ENCODE measurements at places on chromosomes 2 and 18.

DNA sequence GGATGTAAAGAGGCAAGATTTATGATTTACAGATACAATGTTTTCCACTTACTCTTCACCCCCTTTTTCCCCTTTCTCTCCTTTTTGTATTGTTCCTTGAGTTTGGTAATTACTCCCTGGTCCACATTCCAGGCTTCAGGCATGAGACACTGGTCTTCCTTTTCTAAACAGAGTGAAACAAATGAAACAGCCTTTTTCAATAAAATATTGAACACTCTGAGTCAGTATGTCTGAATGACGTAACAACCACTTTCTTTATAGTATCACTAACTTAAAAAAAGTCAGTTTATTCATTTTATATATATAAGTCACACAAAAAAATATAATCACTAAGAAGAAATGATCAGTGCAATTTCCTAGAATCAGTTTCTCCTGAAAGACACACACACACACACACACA, 79.7 kb downstream of the STRN start:
- no peak for DNase-seq

DNA sequence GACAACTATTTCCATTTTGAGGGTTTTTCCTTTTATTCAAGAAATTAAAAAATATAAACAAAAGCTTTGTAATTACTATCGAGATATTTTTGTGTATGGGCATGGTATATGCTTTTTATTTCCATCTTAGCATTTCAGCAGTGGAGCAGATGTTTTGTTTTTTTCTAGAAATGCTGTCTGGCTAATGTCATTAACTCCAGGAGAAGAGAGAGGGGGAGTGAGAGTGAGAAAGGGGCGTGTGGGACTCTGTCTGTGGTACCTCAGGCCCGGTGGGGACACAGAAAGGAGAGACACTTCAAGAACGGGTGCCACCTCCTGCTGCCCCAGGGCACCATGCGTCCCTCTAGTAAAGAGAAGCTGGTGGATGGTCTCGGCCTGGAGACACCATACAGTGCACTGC, 34.7 kb downstream of the MYT1L start:
- DNase-seq, result no peak

DNA sequence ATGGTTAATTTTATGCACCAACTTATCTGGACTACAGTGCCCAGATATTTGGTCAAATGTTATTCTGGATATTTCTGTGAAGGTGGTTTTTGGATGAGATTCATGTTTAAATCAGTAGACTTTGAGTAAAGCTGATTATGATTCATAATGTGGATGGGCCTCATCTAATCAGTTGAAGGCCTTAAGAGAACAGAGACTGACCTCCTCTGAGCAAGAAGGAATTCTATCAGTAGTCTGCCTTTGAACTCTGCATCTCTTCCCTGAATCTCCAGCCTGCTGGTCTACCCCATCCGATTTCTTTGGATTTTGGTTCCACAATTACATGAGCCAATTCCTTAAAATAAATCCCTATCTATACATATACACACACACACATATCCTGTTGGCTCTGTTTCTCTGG, 82.8 kb upstream of the MAP4K3 start:
- no peak for DNase-seq

DNA sequence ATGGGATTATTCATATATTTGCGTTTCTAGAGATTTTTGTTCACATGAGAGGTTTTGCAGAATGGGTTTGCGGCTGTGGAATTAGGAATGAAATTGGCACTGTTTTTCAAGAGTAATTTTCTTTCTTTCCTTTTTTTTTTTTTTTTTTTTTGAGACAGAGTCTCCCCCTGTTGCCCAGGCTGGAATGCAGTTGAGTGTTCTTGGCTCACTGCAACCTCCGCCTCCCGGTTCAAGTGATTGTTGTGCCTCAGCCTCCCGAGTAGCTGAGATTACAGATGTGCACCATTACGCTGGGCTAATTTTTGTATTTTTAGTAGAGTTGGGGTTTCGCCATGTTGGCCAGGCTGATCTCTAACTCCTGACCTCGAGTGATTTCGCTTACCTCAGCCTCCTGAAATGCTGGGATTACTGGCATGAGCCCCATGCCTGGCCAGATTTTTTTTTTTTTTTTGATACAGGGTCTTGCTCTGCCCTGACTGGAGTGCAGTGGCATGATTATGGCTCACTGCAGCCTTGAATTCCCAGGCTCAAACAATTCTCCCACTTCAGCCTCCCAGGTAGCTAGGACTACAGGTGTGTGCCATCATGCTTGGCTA, 65.3 kb downstream of the MIB1 start:
- DNase-seq, result no peak
